ENCODE measurements at places on chromosomes 6 and 20. TPM values are rescaled to one million over a fixed set of nuclear protein-coding genes. Genes with fewer than 3 reads are reported as not detected.

The PARD6B gene
- total RNA-seq, result 31.1 TPM

The TBXT gene
- total RNA-seq, result 2.3 TPM

The LY6G6C gene
- 0.29 TPM for total RNA-seq

The MEP1A gene
- total RNA-seq, result not detected

The USP49 gene
- 14.0 TPM for total RNA-seq

The PLA2G7 gene
- 2.1 TPM for total RNA-seq

DNA sequence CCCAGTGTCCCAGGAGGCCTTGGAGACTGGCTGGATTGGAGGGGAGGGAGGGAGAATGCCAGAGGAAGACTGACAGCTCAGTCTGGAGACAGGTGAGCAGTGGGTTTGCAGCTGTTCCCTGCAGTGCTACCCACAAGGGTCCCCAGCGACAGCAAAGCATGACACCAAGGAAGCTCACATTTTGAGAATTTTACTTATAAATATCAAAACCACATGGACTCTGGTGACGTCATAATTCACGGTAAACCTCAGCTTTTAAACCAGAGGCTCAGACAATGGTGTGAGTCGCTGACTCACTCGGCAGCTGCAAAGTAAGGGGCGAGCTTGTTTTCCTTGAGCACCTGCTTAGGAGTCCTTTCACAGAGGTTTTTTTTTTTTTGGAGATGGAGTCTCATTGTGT, 65.2 kb downstream of the THBS2 start:
- no peak overlapping the region for H3K4me3 ChIP-seq
- no peaks in the 10 kb centered on the region for H3K27me3 ChIP-seq
- no peaks in the 10 kb centered on the region for H3K4me1 ChIP-seq
- DNase-seq, result no peak
- no peak overlapping the region for H3K27ac ChIP-seq

DNA sequence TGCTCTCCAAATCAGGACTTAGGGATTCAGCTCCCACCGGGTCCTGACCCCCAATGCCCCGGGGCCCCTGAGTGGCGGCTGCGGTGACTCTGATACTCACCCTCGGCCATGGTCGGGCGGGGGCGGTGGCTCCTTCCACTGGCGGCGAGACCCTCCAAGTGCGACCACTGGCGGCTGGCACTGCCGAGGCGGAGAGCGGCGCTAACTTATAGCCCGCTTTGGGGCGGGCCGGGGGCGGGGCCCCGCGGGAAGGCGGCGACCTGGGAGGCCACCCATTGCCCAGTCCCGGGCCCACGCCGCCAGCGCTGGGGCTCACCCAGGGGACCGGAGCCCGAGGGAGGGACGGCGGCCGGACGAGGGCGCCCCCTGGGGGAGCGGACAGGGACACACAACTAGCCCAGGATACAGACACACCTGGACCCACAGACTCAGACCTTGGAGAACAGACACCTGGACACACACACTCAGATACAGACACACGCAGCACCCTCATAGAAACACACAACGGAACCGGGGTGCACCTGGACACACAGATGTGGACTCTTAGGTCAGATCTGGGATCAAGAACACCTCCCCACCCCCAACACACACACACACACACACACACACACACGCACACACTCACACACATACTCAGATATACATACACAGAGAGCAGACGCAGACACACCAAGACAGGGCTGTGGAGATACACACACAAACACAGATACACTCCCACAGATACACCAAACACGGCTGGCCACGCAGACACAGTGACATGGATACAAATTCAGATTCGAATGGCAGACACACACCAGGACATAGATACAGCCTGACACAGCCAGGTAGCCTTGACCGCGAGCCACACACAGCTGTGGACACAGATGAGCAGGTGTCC, at the start of gene TGM2:
Gene TGM2, minus strand, starts transcription at position 182 of the 877 bp plus-strand sequence. Its CDS starts 72 bp downstream, at position 110.
- H3K4me1 ChIP-seq, result no peaks in the 10 kb centered on the region
- DNase-seq, result peak; percentile 90
- H3K36me3 ChIP-seq, result no peaks in the 10 kb centered on the region
- H3K27me3 ChIP-seq, result peaks cover 5% of the 10 kb centered on the region
- H3K4me3 ChIP-seq, result peak within 1 kb of the TSS; percentile 35
- no peak within 1 kb of the TSS for H3K27ac ChIP-seq

DNA sequence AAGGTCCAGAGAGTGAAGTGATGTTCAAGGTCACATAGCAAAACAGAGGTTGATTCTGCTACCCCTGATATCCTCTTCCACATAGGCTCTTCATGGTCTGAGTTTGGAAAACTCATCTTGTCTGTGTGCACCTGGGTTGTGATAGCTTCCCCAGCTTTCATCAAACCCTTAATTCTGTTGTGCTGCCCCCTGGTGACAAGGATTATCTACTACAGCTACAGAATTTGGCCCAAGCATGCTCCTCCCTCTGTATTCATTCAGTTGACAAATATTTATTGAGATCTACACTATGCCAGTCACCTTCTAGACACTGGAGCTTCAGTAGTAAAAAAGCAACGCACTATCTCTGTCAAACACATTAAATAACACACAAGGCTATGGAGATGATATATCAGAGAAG, 50.4 kb downstream of the SMPDL3A start:
- H3K4me1 ChIP-seq, result no peaks in the 10 kb centered on the region
- H3K4me3 ChIP-seq, result no peak overlapping the region
- H3K27ac ChIP-seq, result no peak overlapping the region
- peak; percentile 88 for DNase-seq

DNA sequence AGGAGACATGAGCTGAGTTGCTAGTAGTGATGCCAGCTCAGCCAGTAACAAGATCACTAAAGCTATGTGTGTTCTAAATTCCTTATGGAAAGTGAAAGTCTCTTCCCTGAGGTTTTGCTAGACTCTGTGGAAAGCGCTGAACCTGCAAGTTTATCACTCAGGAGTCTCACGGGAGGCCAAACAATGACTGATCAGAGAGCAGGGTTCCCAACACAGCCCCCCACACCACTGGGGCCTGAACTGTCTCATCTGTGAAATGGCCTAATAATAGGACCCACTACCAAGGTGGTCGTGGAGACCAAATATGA, 19.9 kb downstream of the ACSS1 start:
- H3K36me3 ChIP-seq, result no peaks in the 10 kb centered on the region
- no peak overlapping the region for H3K27ac ChIP-seq
- no peak for DNase-seq
- no peak overlapping the region for H3K4me3 ChIP-seq
- H3K4me1 ChIP-seq, result no peaks in the 10 kb centered on the region

- no peaks in the 10 kb centered on the region for H3K4me1 ChIP-seq
- DNase-seq, result no peak
- no peak overlapping the region for H3K27ac ChIP-seq
- H3K4me3 ChIP-seq, result no peak overlapping the region
- no peaks in the 10 kb centered on the region for H3K36me3 ChIP-seq
- no peaks in the 10 kb centered on the region for H3K27me3 ChIP-seq
Observed at GRCh38 chr6:124870611-124871459, 91.4 kb upstream of the RNF217 start.

DNA sequence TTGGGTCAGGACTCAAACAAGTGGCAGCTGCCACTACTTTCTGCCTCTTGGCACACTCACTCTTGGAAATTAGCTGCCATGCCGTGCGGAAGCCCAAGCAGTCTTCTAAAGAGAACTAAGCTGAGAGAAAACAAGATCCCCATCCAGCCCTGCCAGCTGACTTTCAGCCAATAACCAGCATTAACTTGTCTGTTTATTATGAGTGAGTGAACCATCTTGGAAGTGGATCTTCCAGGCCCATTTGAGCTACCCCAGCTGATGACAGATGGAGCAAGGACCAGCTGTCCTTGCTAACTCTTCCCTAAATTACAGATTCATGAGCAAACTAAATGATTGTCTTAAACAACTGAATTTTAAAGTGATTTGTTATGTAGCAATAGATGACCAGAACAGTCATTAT, 73.9 kb upstream of the RBM24 start:
- no peak overlapping the region for H3K27ac ChIP-seq
- H3K4me1 ChIP-seq, result no peaks in the 10 kb centered on the region
- no peaks in the 10 kb centered on the region for H3K36me3 ChIP-seq
- no peak overlapping the region for H3K4me3 ChIP-seq
- no peaks in the 10 kb centered on the region for H3K27me3 ChIP-seq
- DNase-seq, result no peak

GRCh38 chr20:18983796-18984195, 170.2 kb downstream of the SCP2D1 start:
- H3K36me3 ChIP-seq, result no peaks in the 10 kb centered on the region
- no peaks in the 10 kb centered on the region for H3K4me1 ChIP-seq
- no peak overlapping the region for H3K27ac ChIP-seq
- no peak overlapping the region for H3K4me3 ChIP-seq
- H3K27me3 ChIP-seq, result no peaks in the 10 kb centered on the region

GRCh38 chr20:9635750-9636149, 121.4 kb downstream of the LAMP5 start:
- H3K4me1 ChIP-seq, result no peaks in the 10 kb centered on the region
- DNase-seq, result no peak
- no peak overlapping the region for H3K4me3 ChIP-seq
- no peaks in the 10 kb centered on the region for H3K36me3 ChIP-seq
- no peaks in the 10 kb centered on the region for H3K27me3 ChIP-seq
- H3K27ac ChIP-seq, result no peak overlapping the region

GRCh38 chr6:32177183-32177787, 920 bp upstream of the RNF5 start:
- H3K27ac ChIP-seq, result peak overlapping the region; percentile 98
- peak overlapping the region; percentile 97 for H3K4me3 ChIP-seq
- peaks cover 20% of the 10 kb centered on the region for H3K36me3 ChIP-seq
- DNase-seq, result peak; percentile 82
- no peaks in the 10 kb centered on the region for H3K4me1 ChIP-seq

DNA sequence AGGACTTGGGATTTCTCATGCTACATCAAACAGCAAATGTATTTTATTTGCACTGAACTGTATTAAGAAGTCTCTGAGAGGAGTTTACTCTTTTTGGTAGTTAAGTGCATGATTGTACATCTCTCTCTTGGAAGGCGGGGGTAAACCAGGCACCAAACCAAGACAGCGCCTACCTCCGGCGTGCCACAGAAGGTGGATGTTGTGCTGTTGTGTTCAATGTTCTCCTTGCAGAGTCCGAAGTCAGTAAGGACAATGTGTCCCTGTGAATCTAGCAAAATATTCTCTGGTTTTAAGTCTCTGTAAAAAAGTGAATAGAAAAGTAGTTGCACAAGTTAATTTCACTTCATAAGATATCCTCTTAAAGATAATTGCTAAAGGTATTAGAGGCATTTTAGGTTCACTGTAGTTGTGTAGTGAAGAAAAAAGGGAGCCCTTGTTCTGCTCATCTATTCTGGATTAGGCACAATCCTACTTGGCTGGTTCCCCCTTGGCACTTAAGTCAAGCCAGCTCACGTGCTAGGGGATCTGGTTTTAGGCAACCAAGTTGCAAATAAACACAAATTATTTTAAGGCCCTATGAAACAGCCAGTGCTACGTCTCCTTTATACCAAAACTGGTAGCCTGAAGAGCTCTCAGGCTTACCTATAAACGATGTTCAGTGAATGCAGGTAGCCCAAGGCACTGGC, 119.7 kb upstream of the SLC2A12 start:
- no peak for DNase-seq
- H3K36me3 ChIP-seq, result peaks cover 12% of the 10 kb centered on the region
- no peak overlapping the region for H3K4me3 ChIP-seq
- no peaks in the 10 kb centered on the region for H3K4me1 ChIP-seq

DNA sequence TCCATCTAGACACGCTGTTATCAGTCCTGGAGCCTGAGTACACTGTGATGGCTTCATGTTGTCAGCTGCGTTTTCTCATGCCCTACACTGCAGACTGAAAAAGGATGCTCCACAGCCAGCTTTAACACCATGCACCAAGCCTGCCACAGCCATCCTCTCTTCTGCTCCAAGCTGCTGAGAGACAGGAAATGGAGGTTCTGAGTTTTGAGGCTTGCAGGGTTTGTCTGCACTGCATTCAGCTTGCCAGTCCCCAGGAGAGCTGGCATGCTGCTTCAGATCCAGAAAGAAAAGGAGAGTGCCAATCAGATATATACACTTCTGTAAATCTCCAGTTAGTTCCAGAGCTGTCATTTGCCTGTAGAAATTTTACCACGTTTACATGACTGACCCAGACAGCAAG, 550.7 kb upstream of the FLRT3 start:
- H3K27me3 ChIP-seq, result no peaks in the 10 kb centered on the region
- H3K4me1 ChIP-seq, result no peaks in the 10 kb centered on the region
- no peak for DNase-seq

DNA sequence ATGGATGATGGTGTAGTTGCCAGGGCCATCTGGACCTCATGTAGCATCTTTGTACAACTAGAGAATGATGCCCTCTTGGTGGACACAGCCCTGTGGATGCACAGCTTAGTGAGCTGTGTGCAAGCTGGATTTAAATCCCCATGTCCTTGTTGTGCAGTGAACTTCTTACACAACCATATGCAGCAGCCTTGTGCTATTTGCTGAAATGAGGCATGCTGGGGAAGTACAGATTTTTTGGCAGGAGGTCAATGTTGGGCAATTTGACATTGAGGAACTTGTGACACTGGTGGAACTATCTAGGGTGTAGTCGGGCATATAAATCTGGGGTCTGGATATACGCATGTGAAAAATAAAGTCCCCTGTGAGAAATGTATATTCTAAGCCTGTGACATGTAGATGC, 5.8 kb upstream of the CDC5L start:
- H3K27me3 ChIP-seq, result no peaks in the 10 kb centered on the region
- DNase-seq, result no peak
- no peak overlapping the region for H3K4me3 ChIP-seq
- H3K27ac ChIP-seq, result no peak overlapping the region
- H3K36me3 ChIP-seq, result no peaks in the 10 kb centered on the region

DNA sequence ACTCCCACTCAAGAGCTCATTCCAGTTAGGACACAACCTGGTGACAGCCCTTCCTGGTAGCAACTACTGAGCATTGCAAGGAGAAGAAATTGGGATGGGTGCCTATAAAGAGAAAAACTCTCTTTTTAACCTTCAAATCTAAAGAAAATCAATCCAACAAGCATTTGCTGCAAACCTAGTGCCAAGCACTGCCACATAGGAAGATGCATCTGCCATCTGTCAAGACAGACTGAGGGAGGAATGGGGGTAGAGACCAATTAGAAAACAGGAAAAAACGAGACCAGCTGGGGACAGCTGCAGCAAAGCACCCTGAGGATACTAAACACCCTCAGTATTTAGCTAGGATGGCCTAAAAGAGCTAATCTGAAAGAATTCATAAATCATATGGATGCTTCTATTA, 27.9 kb downstream of the HLA-DMB start:
- no peak for DNase-seq
- H3K27me3 ChIP-seq, result peaks cover 44% of the 10 kb centered on the region
- H3K36me3 ChIP-seq, result no peaks in the 10 kb centered on the region
- no peak overlapping the region for H3K27ac ChIP-seq
- no peaks in the 10 kb centered on the region for H3K4me1 ChIP-seq
- no peak overlapping the region for H3K4me3 ChIP-seq

GRCh38 chr6:7562769-7563168, 21.3 kb downstream of the DSP start:
- H3K27me3 ChIP-seq, result no peaks in the 10 kb centered on the region
- no peak overlapping the region for H3K27ac ChIP-seq
- DNase-seq, result no peak
- H3K4me1 ChIP-seq, result peaks cover 11% of the 10 kb centered on the region
- H3K4me3 ChIP-seq, result no peak overlapping the region
